CD4-positive, alpha-beta T cell treated with Interleukin-15 for 4 hours (primary cell): ENCODE measurements at places on chromosomes 7 and 10.

GRCh38 chr10:97383159-97383558 is 18.0 kb downstream of the RRP12 start:
- no peak for DNase-seq

- DNase-seq: no peak
Observed at GRCh38 chr10:76883596-76883995, 754.0 kb downstream of the KCNMA1 start.

- DNase-seq: no peak
Observed at GRCh38 chr7:157461573-157462418, 125.0 kb downstream of the DNAJB6 start.

DNA sequence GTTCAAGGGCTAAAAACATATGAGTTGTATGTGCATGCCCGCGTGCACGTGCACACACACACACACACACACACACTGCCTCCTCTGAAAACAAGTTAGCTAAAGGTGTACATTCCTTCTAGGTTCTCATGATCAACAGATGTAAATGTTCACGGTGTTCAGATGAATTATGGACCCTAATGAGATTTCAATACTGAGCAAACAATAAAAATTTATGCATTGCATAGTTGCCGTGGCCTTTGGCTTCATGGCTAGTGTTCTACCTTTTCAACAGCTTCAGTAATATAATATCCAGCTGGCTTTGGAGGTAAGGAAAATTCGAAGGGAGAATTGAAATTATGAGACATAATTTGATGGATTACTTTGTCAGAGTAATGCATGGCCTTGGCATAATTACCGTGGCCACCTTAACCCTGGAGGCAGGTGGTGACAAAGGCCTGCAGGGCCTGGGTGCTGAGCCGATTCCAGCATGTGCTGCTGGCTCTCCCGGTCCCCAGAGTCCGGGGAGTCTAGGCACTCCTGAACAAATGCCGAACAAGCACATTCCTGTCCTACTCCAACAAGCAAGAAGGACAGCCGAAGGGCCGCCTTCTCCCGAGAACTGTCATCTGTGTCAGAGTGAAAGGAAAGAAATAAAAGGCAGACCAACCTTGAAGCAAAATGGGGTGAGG is 166.6 kb upstream of the TCF7L2 start:
- no peak for DNase-seq

DNA sequence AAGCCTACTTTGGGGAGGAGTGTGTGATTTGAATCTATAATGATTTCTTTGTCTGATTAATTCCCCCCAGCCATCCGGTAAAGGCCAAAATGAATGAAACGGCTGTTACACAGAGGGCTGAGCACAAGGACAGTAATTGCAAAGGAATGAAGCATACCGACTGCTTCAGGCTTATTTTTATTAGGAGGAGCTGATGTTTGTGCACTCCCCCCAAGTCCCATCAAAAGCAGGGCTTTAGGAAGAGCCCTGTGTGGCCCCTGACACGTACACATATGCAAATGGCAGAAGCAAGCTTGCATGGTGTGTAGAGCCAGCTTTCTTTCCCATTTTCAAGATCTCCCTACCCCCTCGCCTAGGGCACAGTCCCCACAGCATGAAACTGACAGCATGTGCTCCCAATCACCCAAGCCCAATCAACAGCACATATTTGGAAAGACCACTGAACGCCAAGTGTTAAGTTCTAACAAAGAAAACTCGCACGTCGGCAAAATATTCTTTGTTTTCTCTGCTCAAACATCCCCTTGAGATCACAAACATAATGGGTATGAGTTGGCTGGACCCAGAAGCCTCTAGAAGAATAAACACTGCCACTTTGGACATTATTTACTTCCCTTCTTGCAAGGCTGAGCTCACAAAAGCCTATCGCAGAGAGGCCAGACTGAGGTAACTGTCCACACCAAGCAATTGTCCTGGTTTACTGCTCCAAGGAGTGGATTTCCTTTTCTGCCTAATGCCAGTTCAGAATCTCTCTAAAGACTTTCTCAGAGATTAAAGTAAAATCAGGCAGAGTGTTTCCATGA is 143.0 kb downstream of the CUBN start:
- no peak for DNase-seq
